AG08395 (cell line): ENCODE measurements at places on chromosomes 13 and 19.

GRCh38 chr13:80823472-80823871, 482.5 kb upstream of the SPRY2 start:
- no peak for DNase-seq

GRCh38 chr13:89150362-89150761, 1479.2 kb downstream of the SLITRK5 start:
- DNase-seq = no peak

DNA sequence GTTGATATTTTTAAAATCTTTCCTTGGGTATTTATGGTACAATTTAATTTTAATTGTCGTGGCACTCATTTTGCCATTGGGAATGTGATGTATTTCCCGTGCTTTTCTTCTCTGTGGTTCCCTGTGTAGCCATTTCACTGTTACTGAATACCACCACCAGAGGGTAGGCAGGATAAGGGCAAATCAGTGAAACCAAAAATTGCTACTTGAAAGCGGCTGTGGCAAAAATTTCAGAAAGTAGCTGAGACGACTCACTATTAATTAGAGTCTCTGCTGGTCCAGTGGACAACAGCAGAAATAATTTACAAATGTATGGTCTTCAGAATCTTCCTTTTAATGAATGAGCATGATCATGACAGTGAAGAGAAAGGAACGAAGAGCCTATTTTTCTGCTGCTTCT, 34.4 kb upstream of the MIR17HG start:
- DNase-seq = peak; percentile 5

- no peak for DNase-seq
Measured at GRCh38 chr13:25281935-25282332, 5.4 kb downstream of the MTMR6 start.

- DNase-seq = no peak
Measured at GRCh38 chr13:77699059-77699680, 1.7 kb downstream of the SLAIN1 start.

DNA sequence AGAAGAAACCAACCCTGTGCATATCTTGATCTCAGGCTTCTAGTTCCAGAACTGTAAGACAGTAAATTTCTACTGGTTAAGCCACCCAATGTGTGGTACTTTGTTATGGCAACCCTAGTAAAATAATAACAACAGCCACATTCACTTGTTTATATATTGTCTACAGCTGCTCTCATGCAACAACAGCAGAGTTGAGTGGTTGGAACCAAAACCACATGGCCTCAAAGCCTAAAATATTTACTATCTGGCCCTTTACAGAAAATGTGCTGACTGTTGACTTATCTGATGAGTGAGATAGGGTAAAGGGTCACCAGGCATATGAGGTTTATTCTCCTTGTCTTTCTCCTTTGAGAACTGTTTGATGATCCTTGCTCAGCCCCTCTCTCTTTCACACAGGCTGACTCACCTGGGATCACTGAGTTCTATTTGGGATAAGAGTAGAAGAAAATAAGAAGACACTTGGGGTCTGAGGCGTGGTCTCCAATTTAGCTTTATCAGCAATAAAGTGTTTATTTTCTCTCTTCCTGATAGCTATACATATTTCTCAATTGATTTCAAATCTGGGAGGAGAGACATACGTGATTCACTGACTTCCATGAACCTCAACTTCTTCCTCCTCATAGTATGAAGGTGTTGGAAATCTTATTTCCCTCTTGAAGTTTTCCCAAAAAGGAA, 227.5 kb upstream of the STARD13 start:
- DNase-seq = no peak

DNA sequence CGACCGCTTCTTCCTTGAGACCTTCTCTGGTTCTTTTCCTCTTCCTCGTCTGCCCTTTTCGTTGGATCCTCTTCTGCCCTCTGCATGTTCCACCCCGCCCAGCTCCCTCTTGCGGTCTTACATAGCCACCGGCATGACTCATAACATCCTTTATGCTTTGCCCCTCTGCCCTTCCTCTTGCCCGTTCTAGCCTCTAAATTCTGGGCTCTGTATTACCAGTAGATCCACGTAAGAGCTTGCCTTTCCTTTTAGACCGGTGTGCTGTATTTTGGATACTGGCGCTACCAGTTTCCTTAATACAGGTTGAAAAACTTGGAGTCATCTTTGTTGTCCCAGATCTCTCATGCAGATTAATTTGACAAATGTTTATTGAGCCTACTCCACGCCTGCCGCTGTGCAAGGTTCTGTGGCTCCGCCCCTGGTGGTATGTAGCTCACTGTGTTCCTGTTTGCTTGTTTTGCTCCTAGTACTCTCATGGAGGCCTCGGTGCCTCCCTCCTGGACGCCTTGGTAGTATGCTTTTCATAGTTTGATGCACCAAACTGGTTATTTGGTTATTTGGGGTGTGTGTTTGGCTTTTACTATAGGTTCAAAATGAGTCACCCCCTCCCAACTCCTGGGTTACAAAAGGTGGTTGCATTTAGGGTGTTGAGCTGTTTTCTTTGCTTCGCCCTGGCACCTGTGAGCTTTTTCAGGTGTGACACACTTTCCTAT, 1.7 kb downstream of the GTF3A start:
- DNase-seq = peak; percentile 76

GRCh38 chr13:107238262-107238981, 670.5 kb upstream of the ARGLU1 start:
- no peak for DNase-seq

GRCh38 chr19:33203529-33203928, 9.4 kb downstream of the LRP3 start:
- no peak for DNase-seq

- DNase-seq = no peak
Measured at GRCh38 chr19:10784257-10784656, 51.8 kb downstream of the TMED1 start.

DNA sequence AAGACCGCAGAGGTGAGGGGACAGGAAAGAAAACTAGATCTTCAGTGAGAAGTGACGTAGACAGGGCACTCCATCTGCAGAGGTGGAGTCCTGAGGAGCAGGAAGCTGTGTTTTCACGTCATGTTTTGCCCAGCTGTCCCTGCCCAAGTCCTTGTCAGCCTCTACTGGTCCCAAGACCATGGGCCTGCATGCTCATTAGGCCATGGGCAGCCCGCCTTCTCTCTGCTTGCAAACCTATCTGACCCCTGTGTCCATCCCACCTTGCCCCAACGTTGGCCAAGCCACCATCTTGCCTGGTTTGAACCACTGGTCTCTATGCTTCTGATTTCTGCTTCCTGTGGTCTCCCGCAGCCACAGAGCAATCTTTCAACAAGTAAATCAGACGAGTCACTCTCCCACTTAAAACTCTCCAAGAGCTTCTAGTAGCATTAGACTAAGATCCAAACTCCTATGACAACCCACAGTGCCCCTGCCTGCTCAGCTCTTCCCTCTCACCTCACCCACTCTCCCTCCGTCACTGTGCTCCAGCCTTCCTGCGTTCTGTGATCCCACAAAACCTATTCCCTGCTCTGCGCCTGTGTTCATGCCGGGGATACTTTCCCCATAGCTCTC, 18.6 kb upstream of the CCNE1 start:
- no peak for DNase-seq

GRCh38 chr13:26132756-26133155, 80.9 kb upstream of the SHISA2 start:
- peak; percentile 10 for DNase-seq

DNA sequence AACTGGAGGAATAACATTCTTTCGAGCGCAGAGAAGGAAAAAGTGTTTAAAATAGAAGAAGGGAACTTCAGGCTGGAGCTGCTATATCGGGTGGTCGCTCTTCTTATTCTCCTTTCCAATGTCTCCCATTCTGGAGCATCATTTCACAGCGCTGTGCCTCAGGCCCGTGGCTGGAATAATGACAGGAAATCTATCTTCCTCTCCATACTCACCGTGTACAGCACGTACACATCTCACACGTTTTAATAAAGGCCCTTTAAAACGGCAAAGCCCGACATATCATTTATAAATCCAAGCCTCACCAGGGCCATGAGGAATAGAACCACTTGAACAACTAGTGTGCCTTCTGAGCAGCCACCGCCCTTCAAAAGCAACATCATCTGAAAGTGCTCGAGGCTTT, 264.4 kb downstream of the TEX29 start:
- no peak for DNase-seq

- no peak for DNase-seq
Measured at GRCh38 chr13:75016225-75016624, 465.7 kb downstream of the TBC1D4 start.

DNA sequence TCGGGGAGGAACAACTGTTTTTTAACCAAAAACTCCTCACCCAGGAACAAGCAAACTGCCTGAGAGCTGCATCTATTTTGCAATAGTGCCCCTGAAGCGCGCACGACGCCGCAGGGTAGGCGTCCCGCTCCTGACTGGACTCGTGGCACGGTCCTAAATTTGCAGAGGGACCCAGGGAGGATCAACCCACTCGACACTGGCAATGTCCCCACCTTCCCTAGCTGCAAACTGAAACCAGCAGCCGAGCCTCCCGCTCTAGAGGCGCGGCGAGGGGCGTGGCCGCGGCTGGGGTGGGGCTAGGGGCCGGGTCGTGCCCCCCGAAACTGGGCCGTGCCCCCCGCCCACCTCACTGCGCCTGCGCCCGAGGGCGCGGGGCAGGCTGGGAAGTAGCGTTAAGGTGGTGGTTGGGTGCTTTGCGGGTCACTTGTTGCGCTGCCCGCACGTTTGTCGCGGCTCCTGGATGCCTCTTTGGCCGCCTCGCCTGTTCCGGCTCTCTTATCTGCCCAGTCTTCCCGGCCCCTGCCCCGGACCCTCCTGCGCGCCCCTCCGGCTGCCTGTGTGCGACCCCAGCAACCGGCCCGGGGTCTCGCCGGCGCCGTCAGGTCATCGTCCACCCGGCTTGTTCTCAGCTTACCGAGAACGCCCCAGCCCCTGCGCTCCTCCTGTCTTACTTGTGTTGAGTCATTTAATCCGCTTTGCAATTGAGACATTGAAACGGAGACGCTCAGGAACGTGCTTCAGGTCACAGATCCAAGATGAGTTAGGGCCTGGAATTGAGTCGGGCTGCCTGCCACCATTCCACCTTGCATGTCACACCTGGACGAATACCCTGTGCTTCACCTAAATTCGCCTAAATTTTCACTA, 37.9 kb upstream of the LSM14A start:
- peak; percentile 95 for DNase-seq

DNA sequence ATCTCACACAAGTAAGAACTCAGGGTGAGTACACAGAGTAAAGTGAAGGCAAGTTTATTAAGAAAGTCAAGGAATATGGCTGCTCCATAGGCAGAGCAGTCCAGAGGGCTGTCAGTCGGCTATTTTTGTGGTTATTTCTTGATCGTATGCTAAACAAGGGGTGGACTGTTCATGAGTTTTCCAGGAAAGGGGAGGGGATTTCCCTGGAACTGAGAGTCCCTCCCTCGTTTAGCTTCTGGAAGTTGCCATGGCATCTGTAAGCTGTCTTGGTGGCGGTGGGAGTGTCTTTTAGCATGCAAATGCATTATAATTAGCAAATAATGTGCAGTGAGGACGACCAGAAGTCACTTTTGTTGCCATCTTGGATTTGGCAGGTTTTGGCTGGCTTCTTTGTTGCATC, 5.8 kb upstream of the VSTM1 start:
- no peak for DNase-seq

DNA sequence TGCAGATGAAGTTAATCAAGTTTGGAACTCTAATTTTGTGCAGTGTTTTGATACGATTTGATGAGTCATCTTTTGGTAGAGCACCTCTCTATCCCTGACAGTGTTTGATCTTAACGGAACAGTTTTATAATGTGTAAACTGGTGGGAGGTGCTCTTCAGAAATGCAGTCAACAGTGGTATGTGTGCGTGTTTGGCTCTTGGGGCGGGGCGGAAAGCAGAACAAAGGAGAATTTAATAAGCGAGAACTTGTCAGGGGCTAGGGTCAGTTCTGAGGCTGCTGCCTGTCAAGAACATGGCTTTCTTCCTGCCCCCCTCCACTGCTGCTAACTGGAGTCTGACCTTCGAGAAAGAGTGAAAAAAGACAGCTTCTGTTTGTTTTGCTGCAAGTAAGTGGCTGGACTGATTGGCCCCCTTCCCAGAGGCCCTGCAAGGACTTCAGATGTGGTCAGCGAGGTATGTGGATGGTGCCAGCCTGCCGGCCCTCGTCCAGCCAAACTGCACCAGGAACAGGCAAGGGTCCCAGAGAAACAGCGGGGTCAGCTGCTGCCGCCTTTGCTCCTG, 40.8 kb downstream of the BBC3 start:
- peak; percentile 73 for DNase-seq

GRCh38 chr13:40077396-40078027, 422.1 kb downstream of the COG6 start:
- no peak for DNase-seq

DNA sequence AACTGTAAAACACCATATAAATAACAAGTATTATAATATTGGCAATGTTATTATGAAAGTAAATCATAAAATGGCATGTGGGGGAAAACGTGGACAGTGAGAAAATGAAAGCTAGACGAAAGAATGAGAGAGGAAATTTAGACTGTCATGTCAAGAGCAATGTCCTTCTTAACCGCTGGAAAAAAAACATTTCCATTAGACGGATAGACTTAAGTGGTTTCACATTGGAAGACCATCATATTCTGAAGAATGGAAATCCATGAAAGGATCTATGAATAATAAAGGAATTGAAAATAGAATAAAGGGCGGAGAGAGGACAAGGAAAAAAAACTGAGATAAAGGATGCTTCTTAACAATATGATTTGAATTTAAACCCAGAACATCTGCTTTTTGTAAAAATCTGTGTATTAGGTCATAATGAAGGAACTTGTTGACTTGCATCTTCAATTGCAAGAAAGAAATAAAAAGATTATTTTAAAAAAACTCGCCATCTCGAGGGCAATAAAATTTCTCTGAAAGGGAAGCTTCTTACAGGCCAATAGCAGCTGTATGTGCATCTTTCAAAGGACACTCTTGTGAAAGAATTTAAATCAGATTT, 90.6 kb downstream of the SPRY2 start:
- no peak for DNase-seq

DNA sequence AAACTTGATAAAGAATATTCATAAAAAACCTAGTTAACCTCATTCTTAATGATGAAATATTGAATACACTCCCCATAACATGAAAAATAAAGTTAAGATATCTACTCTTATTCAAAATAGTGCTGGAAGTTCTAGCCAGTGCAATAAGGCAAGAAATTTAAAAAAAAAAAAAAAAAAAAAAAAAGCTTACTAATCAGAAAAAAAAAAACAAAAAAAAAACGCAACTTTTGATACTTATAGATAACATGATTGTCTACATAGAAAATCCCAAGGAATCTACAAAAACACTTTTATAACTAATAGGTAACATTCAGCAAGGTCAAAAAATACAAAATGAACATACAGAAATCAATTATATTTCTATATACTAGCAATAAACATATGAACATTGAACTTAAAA, 515.6 kb downstream of the UQCRFS1 start:
- DNase-seq = no peak

DNA sequence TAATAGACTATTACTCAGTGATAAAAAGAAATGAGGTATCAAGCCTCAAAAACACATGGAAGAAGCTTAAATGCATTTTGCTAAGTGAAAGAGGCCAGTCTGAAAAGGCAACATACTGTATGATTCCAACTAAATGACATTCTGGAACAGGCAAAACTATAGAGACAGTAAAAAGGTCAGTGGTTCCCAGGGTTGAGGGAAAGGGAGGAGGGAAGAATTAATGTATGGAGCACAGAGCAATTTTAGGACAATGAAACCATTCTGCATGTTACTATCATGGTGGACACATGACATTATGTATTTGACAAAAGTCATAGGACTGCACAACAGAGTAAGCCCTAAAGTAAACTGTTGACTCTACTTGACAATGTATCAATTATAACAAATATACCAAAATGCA, 5.7 kb upstream of the SERPINE3 start:
- DNase-seq = no peak

GRCh38 chr13:42649831-42650230, 75.9 kb downstream of the TNFSF11 start:
- no peak for DNase-seq

- peak; percentile 66 for DNase-seq
Measured at GRCh38 chr19:30450100-30450499, 77.9 kb downstream of the ZNF536 start.
